ENCODE measurements at places on chromosomes 13 and 19.

DNA sequence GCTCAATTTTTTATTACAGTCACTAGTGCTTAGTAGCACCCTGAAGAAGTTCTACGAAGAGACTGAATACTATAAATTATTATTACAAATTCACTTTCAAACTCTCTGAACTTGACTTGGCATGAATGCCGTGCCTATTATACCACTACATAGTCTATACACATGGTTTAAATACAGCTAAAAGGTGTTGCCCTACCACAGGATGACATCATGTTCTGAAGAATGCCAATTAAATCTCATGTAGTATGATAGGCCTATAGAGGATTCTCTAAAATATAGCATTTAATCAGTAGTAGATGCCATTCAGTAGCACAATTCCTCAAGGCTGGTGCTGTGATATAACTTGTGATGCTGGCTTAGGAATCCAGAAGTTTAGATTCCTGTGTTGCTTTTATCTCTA, 16.7 kb upstream of the POSTN start:
- no peak for DNase-seq

GRCh38 chr13:50531917-50532899, 311.3 kb downstream of the DLEU7 start:
- peak; percentile 55 for DNase-seq

DNA sequence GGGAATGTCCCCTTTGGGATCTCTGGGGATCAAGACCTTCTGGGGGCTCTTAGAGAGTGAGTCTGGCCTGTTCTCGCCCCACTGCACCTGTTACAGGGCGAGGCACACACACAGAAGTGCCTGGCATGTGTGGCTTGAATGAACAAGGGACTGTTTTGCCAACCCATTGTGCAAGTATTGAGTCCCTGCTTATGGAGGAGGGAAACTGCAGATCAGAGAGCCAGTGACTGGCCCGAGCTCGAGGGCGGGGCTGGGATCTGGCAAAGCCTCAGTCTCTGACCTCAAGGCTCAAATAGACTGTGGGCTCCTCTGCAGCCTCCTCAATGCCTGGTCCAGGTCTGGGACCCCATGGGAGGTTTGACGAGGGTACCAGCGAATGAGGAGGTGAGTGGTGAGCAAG, 5.5 kb downstream of the RAVER1 start:
- no peak for DNase-seq

- DNase-seq = no peak
Measured at GRCh38 chr19:19592690-19593089, 25.8 kb downstream of the PBX4 start.

DNA sequence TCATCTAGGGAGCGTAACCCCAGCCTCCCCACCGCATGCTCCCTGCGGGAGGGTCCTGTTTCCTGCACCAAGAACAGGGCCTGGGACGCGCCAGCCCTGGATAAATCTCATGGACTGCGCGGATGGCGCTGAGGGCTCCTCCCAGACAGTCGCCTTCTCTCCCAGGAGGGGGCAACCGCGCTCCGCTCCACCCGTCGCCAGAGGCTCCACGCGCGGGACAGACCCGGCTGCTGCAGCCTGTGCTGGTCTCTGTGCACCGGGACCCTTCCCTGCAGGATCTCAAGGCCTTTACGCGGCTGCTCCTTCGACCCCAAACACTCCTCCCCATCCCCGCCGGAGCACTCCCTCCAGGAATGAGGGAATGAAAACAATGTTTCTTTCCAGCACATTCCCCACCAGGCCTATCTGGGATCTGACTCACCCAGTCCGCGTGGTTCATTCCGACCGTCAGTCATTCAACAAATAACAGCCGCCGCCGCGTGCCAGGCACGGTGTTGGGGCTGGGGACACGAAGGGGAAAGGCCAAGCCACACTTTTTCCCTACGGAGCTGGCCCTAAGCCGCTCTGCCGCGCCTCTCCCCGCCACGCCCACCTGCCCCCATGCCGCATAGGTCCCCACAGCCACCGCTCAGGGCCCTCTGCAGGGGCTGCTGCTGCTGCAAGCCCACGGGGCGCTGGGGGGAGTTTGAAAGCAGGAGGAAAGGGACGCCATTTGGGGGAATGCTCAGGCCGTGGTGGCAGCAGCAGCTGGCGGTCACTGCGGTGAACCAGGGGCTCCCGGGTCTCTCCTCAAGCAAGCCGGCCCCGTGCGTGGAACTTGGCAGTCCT, 6.0 kb downstream of the PNMA8B start:
- no peak for DNase-seq

GRCh38 chr13:48265217-48265815, 32.3 kb downstream of the ITM2B start:
- no peak for DNase-seq

- DNase-seq = no peak
Measured at GRCh38 chr19:6249296-6249695, 30.5 kb downstream of the MLLT1 start.

GRCh38 chr13:41595298-41595697, 137.9 kb downstream of the RGCC start:
- no peak for DNase-seq

DNA sequence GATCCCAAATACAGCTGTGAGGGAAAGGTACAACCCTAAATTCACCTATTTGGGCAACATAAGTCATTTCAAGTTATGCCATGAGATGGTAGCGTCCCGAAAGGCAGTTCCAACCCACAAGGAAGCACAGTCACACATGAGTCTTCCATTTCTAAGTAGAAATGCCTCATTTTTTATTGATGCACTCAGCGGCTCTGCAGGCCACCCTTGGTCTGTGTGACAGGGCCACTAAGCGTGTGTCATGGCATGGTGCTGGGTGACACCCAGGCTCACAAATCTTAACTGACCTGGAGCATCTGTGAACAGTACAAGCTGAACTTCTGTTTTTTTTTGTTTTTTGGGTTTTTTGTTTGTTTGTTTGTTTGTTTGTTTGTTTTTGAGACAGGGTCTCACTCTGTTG, 15.1 kb downstream of the RAB20 start:
- DNase-seq = no peak

DNA sequence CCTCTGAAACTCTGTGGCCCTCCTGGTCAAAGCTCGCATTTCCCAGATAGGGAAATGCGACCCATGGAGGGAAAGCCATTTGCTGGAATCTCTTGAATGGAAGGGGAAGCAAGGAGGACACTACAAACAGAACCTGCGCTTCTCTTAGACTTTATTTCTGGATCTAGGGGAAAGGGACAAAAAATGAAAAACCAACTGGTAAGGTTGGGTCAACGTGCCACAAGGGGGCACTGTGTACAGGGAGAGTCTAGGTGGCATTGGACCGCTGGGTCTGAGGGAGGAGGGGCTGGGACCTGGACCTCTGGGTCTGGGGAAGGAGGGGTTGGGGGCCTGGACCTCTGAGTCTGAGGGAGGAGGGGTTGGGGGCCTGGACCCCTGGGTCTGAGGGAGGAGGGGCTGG, 5.0 kb downstream of the KLK4 start:
- DNase-seq = peak; percentile 16

All from dermis microvascular lymphatic vessel endothelial cell (primary cell).